Stimulated activated CD4-positive, alpha-beta T cell treated with anti-CD3 and anti-CD28 coated beads, TNF-alpha, amount 100 ng/mL, for 48 hours (primary cell): ENCODE measurements at places on chromosomes 16 and 17.
A peak's percentile ranks its signal among the peaks of the same experiment; 100 is the strongest.

DNA sequence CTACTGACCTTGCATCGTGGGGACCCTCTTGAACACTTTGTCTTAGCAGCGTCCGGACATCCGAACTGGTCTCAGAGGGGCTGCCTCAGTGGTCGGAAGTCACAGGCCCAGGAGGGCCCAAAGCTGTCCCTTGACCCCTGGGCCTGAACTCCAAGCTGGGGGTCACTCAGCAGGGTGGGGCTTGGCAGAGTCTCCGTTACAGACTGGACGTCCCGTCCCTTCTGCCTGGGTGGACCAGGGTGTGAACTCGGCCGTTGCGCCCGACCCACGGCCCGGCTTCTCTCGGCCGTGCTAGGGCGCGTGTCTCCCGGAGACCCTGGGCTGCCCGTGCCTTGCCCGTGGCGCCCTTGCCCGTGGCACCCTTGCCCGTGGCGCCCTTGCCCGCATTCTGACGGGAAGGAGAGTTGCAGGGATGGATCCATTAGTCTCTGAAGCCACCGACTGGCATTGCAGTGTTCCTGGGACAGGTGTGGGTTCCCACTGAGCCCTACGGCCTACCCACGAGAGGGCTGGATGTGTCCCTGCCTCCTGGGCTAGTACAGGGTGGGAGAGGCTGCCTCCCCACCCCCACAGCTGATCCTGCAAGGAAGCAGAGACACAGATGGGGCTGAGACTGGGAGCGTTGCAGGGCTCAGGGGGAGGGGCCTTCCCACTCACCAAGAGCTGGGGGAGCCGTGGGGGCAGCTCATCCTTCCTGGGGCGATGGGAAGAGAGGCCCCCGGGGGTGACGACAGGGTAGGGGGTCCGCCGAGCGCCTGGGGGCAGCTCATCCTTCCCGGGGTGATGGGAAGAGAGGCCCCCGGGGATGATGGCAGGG, 4.9 kb downstream of the CACNA1H start:
- DNase-seq, result no peak

- DNase-seq, result no peak
These were observed 125.2 kb upstream of the ZFHX3 start for GRCh38 chr16:73172973-73173709.

DNA sequence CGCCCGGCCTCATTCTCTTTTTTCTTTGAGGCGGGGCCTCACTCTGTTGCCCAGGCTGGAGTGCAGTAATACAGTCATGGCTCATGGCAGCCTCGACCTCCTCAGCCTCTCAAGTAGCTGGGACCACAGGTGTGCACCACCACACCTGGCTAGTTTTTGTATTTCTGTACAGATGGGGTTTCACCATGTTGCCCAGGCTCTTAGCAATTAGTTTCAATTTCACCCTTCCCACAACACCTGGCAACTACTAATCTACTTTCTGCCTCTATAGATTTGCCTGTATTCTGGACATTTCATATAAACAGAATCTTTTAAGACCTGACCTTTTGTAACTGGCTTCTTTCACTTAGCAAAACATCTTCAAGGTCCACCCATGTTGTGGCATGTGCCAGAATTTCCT, 8.0 kb upstream of the NT5M start:
- DNase-seq, result no peak

DNA sequence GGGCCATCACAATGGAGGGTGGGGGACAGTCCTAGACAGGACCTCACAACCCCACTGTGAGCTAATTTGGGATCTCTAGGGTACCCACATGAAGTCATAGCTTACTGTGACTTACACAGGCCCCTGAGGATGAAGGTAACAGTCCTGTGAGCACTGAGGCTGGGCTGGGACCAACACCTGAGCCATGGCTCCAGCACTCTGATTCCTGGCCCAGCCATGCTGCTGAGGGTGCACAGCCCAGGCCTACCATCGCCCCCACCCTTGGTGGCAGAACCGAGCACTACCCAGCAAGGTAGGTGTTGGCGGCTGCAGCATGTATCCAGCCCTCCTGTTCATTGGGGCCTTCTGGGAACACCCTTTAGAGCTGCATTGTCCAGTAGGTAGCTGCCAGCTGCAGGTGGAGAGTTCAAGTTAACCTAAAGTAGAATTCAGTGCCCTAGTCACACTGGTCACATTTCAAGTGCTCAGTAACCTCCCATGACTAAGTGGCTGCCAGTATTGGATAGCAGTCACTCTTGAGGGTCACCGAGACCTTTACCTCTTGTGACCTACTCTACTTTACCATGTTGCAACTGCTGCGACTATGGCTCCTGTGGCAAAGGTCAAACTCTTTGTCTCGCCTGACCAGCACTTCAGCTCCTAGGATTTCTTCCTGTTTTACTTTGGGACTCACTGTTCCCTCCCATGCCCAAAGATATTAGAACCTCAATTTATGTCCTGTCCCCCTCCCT, 11.6 kb downstream of the AKAP1 start:
- DNase-seq, result no peak

DNA sequence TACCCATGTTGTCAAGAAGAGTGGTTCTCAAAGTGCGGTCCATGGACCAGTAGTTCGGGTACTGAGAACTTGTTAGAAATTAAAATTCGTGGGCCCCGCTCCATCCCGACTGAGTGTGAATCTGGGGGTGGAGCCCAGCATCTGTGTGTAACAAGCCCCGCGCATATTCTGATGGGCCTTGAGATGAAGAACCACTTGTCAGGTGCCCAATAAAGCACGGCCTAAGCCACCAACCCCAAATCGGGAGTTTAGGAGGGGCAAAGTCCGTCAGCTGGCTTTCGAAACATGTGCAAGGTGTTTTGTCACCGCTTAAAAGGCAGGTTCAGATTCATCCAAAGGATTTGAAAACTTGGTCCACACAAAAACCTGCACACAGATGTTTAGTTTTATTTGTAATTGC, 29.5 kb downstream of the PSMD12 start:
- DNase-seq, result no peak

DNA sequence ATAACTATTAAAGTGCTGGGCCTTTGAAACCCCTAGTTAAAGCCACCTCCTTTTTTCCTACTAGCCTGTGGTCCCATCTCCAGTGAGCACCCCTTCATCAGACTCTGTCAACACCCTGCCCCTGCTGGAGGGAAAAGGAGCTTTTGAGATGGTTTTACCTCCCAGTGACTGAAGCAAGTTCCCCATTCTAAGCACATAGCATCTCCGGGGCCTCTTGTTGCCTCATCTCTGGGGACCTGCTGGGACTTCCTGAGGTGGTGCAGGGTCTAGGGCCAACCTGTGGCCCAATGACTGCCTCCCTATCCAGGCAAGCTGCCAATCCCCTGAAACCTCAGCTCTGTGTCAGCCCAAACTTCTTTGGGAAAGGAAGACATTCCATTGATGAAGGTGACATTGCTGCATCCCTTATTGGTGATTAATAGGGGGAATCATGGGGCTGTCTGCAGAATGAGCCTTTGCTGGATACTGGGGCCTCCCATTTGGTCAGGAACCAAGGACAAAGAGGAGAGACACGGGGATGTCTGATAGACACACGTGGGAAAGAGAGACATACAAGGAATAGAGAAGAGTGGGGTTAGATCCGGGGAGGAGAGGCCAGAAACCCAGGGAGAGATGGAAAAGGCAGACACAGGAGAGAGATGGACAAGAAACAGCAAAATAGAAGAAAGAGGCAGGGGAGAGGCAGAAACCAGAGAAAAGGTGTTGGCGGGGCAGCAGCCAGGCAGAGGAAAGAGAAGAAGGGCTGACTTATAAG, 2.4 kb downstream of the C1QL1 start:
- no peak for DNase-seq

DNA sequence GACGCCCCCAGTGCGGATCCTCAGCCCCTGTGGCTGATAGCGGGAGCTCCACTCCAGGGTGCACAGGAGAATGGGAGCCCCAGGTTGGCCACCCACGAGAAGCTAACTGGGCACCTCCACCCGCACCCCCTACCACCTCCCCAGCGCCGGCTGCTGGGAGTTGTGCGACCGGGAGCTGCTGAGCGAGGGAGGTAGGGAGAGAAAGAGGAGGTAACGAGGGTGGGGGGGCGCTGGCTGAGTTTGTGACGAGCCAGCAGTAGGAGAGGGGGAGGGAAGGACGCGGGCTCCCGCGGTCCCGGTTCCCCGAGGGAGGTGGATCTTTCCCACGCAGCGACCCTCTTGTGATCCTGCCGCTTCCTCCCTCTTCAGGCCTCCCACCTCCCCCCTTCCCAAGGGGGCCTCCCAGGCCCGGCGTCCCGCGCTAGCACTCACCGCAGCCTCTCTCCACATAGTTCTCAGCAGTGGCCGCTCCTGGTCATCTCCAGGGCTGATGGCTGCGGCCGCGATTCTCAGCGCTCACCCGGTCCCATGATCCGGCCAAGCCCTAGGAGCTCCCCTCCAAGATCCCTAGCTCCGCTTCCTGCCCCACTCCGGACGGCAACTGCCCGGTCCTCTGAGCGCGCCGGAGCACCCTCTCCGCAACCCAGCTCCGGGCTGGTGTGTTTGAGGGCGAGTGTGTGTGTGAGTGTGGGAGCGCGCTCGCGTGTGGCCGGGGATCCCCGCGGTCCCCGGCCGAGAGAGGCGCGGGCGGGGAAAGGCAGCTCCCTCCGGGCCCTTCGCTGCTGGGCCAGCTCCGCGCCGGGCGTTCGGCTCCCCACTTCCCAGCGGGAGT, at the start of gene GRIN2A:
TSS of gene GRIN2A (minus strand) at position 207 of the 832 bp plus-strand sequence. CDS start 2,017 bp downstream, outside the sequence.
- DNase-seq, result no peak

DNA sequence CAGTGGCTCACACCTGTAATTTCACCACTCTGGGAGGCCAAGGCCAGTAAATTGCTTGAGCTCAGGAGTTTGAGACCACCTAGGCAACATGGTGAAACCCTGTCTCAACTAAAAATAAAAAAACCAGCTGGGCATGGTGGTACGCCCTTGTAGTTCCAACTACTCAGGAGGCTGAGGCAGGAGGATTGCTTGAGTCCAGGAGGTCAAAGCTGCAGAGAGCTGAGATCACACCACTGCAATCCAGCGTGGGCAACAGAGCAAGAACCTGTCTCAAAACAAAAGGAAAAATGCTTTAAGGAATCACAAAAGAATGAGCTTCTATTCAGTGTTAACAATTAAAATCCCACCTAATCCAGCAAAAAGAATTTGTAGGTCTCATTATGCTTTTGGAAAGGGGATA, 5.9 kb downstream of the PRR11 start:
- DNase-seq, result no peak

- no peak for DNase-seq
These were observed 49.6 kb downstream of the KCNJ12 start for GRCh38 chr17:21425736-21426135.

GRCh38 chr17:58788199-58788598, 32.5 kb downstream of the PPM1E start:
- DNase-seq, result no peak

DNA sequence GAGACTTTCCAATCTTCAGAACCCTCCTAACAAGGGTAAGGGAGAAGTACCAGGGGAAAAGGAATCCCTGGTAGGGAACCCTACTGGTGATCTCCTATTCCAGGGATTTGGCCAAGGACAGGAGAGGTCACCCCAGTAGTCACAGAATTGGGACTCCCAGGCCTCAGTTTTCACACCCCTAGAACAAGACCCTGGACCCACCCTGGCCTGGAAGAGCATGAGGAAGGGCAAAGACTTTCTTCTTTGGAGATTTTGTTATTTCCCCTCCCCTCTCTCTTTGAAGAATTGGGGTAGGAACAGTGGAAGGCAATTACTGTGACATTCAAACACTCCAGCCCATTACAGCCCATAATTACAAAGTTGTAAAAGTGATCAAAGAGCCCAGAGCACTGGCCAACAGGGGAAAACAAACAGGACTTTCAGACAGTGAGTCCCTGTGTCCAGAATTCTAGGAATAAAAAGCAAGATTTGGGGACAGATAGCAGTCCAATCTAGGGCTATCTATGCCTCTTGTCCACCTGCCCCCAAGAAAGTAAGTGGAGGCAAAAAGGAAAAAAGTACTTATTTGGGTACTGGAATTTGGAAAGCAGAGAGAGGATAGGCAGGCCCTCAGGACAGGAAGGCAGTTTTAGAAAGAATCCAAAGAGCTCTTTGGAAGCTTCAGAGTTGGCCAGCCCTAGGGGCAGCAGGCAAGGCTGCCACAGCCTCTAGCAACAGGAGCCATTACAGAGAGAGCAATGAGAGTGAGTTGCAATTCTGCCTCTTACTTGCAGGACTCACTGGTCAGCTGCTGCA, 13.4 kb upstream of the SUPT4H1 start:
- DNase-seq, result no peak

GRCh38 chr16:83046664-83047063, 419.9 kb downstream of the CDH13 start:
- no peak for DNase-seq

DNA sequence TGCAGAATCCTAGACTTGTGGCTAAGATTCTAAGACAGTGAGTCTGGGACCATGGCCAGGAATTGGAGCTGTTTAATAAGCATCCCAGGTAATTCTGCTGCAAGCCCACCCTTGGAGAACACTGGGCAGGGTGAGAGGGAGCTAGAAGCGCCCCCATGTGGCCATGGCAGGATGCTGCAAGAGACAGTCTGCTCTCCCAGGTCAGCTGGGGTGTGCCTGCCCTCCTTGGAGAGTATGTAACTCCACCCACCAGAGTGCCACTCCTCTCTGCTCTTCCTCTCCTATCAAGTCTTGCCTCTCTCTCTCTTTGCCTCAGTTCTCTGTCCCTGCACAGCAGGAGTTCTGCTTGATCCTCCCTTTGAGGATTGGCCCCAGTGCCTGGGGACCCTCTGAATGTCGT, 14.9 kb downstream of the RCVRN start:
- no peak for DNase-seq

GRCh38 chr16:57389087-57389468, 15.5 kb upstream of the CCL17 start:
- DNase-seq, result no peak

DNA sequence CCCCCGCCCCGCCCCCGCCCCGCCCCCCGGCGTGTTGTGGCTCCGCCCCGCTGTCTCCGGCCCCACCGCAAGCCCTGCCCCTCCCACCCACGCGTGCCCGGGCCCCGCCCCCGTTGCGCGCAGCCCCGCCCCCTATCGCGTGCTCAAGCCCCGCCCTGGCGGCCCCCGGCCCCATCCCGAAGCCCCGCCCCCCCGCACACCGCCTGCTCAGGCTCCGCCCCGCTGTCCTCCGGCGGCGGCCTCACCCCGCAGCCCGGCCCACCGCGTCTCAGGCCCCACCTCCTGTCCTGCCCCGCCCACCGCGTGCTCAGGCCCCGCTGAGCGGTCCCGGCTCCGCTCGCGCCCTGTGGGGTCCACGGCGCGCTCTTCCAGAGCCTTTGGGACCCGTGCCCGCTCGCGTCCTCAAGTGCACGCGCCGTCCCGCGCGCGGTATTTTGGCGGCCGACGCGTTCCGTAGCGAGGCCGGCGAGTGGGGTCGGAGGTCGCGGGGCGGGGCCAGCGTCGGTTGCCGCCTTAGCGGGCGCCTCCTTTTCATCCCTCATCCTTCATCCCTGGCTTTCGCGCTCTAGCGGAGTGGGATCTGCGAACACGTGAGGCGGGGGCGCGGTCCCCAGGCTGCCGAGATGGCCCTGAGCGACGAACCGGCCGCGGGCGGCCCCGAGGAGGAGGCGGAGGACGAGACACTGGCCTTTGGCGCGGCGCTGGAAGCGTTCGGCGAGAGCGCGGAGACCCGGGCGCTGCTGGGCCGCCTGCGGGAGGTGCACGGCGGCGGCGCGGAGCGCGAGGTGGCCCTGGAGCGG, at the start of gene TBCD:
TSS of gene TBCD (plus strand) at position 495 of the 800 bp plus-strand sequence. CDS start at position 624, 129 bp downstream.
- peak; percentile 87 for DNase-seq

DNA sequence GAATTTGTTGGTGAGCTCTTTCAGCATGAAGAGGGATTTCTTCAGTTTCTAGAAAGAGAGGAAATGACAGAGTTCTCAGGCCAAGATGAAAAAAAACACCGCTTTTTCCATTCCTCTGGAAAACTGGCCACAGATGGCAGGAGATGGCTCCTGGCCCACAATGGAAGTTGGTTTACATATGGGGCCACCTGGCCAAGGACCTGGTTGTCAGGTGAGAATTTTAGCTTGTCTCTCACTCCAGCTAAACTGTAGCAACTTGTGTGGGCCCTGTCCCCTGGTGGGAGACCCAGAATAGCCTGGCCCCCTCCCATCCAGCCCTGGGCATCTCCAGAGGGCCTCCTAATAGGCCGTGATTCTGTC, 33.6 kb downstream of the LGALS9 start:
- DNase-seq, result no peak
